ENCODE measurements at places on chromosomes 2 and 18. TPM values are rescaled to one million over a fixed set of nuclear protein-coding genes. Genes with fewer than 3 reads are reported as not detected.

DNA sequence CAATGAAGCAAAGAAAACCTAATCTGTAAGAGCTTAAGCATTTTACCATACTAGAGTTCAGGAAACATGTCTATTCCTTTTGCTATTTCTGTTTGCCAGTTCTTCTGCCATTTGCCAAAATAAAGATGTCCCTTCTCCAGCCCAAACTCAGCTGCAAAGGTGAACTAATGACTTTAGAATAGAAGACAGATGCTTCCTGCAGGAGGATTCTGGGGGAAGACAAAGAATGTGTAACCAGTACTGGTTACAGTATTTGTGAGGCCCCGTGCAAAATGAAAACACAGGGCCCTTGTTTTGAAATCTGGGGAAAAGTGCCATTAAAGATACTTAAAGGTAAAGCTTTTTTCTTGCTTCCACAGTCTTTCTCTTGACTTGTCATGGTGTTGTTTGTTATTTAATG lies 34.3 kb upstream of the MTX2 start:
- DNase-seq = no peak

The PELI1 gene
- 5.9 TPM for polyA plus RNA-seq

The PHLPP1 gene
- polyA plus RNA-seq = 2.5 TPM

The SPC25 gene
- polyA plus RNA-seq = not detected

GRCh38 chr2:99857372-99857771 lies 285.0 kb downstream of the AFF3 start:
- DNase-seq = no peak

DNA sequence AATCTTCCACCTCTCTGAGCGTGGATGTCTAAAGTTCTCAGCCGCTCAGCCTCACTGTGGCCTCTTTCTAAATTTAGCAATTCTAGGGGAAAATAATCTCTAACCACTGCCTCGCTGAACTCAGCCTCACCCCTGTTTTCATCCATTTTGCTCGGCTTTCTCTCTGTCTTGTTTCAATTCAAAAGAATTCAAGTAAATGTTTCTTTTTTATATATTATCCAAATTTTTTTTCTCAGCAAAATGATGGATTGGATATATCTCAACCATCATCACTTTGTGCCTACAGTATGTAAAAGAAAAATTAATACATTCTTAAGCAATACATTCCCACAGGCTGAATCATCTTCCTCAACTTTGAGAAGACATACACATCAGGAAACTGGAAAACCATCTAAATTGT lies 24.0 kb upstream of the GALNT5 start:
- no peak for DNase-seq

GRCh38 chr2:75503048-75503607 lies 57.6 kb downstream of the EVA1A start:
- no peak for DNase-seq

DNA sequence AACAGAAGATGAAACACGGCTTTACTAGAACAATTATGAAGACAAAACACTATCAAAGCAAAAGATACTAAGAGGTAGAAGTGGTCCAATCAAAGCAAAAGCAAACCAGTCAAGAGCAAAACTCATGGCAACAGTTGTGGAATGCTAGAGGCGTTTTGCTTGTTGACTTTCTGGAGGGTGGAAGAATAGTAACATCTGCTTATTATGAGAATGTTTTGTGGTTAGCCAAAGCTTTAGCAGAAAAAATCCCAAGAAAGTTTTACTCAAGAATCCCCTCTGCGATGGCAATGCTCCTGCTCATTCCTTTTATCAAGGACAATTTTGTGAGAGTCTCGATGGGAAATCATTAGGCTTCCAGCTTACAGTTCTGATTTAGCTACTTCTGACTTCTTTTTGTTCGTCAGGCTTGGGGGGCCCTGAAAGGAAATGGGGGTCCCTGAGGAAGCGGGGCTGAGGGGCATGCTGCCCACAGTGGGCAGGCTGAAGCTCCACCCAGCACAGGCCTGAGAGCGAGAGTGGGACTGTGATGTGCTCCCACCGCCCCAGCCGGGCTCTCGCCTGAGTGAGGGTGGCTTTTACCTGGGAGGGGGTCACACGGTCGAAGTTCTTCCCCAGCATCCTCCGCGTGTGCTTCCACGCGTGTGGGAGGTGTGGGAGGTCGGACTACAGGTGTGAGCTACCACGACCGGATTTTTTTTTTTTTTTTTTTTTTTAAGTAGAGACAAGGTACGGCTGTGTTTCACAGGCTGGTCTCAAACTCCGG lies 49.0 kb upstream of the MC4R start:
- DNase-seq = no peak

The PCARE gene
- polyA plus RNA-seq = 0.48 TPM

The GPR39 gene
- polyA plus RNA-seq = not detected

The IL18RAP gene
- polyA plus RNA-seq = 0.04 TPM

DNA sequence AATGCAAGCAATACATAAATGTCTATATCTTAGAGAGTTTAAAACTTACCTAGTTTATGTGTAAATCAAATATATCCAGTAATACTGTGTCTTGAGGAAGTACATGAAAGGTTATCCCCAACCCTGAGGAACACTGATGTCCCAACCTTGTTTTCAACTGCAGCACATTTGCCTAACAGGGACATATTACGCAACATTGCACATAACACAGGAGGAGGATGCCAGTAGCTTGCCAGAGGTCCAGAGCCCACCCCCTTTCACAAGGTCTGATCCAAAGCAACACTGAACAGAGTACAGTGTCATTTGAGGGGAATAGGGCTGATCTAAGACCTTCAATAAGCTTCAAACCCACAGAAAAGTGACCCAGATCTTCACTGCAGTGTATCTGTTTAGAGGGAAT lies 678.5 kb downstream of the ARHGAP15 start:
- DNase-seq = peak; percentile 60

The COLEC12 gene
- 1.9 TPM for polyA plus RNA-seq

The CRYBA2 gene
- 0.08 TPM for polyA plus RNA-seq

- DNase-seq = no peak
Measured at GRCh38 chr2:146414456-146414855, 1430.4 kb upstream of the ACVR2A start.

DNA sequence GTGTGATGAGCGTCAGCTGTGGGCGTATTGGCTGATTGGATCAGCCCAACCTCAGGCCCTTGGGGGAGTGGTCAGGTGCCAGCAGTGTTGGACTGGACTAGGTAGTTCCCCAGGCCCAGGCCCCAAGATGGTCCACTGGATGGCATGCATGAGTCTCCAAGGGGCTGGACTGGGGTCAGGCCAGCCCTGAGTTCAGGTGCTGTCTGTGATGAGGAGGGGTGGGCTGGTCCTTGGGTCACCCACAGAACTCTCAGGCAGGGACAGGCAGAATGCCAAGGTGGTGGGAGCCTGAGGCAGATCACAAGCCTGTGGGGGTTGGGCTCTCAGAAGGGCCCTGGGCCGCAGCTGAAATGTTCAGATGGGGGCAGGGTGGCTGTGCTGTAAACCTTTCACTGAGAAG lies 59.5 kb upstream of the THUMPD2 start:
- no peak for DNase-seq

- no peak for DNase-seq
Measured at GRCh38 chr2:105177536-105178254, 63.8 kb upstream of the GPR45 start.

The CD8B2 gene
- polyA plus RNA-seq = not detected

- no peak for DNase-seq
Measured at GRCh38 chr2:120206022-120206581, 17.1 kb downstream of the TMEM185B start.

The KIF3C gene
- 0.82 TPM for polyA plus RNA-seq

GRCh38 chr18:44654573-44654972 lies 26.1 kb upstream of the SETBP1 start:
- no peak for DNase-seq

DNA sequence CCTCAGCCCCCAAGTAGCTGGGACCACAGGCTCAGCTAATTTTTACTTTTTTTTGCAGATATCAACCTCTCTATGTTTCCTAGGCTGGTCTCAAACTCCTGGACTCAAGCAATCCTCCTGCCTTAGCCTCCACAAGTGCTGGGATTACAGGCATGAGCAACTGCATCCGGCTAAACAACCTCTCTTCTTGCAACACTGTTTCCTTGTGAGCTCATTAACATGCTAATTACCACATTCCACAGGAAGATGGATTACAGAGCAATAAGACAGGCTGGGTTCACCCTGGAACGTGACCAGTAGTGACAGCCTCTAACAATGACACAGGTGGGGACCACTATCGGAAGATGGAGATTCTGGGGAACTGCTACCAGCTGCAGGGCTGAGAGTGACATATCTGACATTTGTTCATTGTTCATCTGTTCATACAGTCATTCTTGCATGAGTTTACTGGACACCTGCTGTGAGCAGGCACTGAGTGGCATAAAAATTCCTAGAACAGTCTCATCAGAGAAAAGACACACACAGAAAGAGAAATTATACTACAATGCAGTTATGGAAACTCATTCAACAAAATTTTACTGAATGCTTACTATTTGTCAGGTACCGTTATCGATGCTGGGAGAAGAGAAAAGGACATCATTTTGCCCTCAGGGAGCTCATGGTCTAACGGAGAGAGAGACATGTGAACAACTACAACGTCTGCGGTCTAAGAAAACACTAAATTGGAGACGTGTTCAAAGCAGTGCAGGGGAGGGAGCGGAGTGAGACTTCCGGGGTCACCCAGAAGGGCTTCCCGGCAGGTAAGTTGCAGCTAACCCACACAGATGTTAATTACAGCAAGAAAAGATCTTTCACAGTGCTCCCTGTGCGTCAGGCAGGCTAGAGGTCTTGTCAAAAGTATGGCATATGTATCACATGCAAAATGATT lies 37.6 kb downstream of the PROC start:
- DNase-seq = no peak

DNA sequence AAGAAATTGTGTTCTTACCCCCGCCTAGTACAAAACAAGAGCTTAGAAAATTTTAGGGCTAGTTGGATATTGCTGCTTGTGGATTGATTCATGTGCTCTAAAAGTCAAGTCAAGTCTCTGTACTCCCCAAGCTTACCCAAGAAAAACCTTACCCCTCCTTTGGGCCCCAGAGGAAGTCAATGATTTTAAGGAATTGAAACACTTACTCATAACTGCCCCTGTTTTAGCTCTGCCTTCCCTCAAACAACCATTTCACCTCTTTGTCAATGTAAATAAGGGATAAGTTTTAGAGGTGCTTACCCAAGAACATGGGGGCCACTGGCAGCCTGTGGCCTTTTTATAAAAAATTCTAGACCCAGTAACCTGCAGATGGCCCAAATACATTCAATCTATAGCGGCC lies 136.6 kb upstream of the RMP24 start:
- DNase-seq = no peak

DNA sequence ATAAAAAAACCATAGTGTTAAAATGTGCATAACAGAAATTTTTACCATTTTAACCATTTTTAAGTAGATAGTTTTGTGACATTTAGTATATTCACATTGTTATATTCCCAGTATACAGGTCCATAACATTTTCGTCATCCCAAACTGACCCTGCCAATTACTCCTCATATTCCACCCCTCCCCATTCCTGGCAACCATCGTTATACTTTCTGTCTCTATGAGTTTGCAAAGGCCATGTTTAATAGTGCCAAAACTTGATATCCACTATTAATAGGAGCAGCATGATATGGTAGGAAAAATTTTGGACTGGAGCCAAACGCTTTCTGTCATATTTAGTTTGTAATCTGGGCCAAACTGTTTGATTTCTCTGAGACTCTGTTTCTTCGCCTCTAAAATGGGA lies 30.9 kb downstream of the PLCL1 start:
- no peak for DNase-seq

DNA sequence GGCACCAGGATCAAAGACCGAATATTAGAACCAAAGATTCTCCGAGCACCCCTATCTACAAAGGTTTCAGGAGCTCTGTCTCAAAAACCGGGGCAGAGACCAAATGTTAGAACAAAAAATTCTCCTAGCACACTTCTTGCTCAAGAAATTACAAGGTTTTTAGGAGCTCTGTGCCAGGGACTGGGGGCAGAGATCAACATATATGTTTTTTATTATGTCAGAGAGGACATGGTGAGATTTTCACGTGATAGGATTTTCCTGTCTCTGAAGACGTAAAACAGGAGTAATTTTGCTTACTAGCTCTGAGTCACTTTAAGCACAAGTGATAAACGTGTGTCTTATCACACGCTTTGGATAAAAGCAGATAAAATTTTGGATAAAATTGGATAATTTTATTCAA lies 34.8 kb upstream of the ODC1 start:
- DNase-seq = no peak

DNA sequence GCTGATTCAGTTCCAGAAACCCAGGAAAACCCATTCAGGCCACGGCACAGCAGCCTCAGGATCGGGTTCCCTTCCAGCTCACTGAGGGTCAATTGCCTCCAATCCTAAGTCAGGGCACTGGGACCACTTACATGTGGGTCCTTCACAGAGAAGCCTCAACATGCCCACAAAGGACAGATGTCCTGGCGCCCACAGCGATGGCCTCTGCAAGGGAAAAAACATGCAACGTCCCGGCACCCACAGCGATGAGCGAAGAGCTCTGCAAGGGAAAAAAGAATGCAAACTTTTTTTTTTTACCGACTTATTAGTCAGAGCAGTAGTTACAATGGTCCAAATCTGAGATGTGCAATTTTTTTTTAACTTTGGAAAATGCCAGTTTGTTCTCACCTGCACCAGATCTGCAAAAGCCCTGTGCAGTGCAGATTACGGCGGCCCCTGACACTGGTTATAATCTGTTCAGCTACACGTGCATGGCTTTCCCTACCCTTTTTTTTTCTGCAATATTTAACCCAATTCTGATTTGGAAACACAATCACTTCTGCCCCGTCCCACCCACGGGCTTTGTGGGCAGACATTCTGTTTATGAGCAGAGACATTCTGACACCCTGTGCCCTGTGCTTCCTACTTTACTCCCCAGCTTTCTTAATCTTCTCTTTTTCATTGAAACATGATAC lies 159.3 kb upstream of the SALL3 start:
- no peak for DNase-seq

DNA sequence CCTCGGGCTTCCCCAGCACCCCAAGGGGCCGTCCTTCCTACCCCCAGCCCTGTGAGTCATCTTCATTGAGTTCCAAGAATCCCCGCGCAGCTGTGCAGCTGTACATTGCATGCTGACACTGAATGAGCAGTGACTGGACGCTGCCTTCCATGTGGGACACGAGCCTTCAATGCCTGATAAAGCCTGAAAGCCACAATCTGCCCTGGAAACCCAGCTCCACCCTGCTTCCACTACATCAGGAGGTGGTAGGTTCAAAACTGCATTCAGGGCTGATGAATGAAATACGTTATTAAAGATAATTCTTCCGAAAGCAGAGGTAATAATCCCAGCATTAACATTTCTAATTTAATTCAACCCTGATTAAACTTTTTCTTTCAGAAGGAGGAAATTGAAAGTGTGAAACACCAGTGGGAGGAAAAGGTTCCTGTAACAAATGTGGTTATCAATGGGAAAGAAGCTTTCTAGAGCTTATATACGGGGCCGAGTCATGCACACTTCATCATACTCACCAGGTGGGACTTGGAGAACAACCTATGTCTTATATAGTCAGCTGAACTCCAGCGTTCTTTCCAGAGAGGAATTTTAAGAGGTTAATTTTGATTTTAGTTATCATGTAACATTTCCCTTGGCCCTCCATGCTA lies 360.1 kb downstream of the LPIN1 start:
- peak; percentile 86 for DNase-seq

The KIF5C gene
- 0.72 TPM for polyA plus RNA-seq

- DNase-seq = no peak
Measured at GRCh38 chr2:69811591-69811990, 17.9 kb upstream of the GMCL1 start.

The CYTIP gene
- 0.43 TPM for polyA plus RNA-seq

Data from psoas muscle (tissue), 8 donors.